Naive thymus-derived CD4-positive, alpha-beta T cell (primary cell): ENCODE measurements at places on chromosomes 1 and 21. TPM values are rescaled to one million over a fixed set of nuclear protein-coding genes. Genes with fewer than 3 reads are reported as not detected.

The PRR9 gene
- not detected for total RNA-seq

GRCh38 chr21:28337315-28337714 is 655.4 kb downstream of the LTN1 start:
- no peak for DNase-seq

The SNIP1 gene
- 53.6 TPM for total RNA-seq

The TMCO4 gene
- 16.6 TPM for total RNA-seq

DNA sequence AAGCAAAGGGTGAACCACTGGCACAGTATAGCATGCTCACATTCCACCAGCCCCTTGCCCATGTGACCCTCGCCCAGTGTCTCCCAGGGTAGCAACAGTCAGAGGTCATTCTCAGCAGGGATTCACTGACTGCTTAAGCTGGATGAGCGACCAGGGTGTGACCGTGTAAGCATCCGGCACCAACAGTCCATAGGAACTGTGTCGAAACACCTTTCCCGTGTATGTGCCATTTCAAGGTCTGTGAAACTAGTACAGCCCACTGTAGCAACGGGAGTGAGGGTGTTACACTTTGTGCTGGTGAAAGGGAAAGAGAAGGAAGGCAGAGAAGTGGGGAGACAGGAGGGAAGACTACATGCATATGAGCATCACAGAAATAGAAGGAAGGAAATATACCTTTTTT is 10.8 kb downstream of the PIK3C2B start:
- no peak for DNase-seq

The FAM151A gene
- total RNA-seq, result not detected

- DNase-seq, result peak; percentile 32
Observed at GRCh38 chr1:161864577-161864976, 98.5 kb downstream of the ATF6 start.

GRCh38 chr1:232984577-232985425 is 34.4 kb downstream of the NTPCR start:
- no peak for DNase-seq

GRCh38 chr1:77688939-77689338 is 6.5 kb upstream of the ZZZ3 start:
- DNase-seq, result no peak

The PKN2 gene
- total RNA-seq, result 26.3 and 32.1 TPM in 2 replicates
